GM19239 (cell line): ENCODE measurements at places on chromosomes 2 and 18.
A peak's percentile ranks its signal among the peaks of the same experiment; 100 is the strongest.

DNA sequence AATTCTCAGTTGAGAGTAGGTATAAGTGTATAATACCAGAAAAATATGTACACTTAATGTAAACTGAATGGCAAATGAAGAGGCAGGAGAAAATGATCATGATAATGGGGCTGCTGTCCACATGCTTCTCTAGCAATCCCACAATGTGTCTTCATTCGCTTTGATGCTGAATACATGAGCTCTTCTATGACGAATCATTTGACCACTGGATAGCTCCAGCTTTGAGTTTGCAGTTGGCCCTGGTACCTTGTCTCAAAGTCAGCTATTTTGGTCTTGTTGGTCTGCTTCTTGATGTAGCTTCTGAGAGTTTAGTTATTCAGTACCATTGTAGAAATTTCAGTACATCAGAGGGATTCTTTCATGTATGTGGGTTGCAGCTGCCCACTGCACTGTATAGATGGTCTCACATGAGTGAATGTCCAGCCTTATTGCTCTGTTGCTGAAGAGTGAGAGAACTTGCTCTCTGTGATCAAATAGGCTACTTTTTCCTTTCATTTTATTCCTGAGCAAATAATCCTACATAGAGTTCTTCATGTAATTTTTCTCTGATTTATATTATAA, 105.1 kb downstream of the TTC27 start:
- DNase-seq = no peak

GRCh38 chr2:109062859-109063700, 65.9 kb upstream of the SH3RF3 start:
- DNase-seq = no peak

GRCh38 chr2:23565814-23566213, 180.8 kb downstream of the KLHL29 start:
- no peak for DNase-seq

GRCh38 chr2:9423922-9424272, 443 bp downstream of the CPSF3 start:
- no peak for DNase-seq

DNA sequence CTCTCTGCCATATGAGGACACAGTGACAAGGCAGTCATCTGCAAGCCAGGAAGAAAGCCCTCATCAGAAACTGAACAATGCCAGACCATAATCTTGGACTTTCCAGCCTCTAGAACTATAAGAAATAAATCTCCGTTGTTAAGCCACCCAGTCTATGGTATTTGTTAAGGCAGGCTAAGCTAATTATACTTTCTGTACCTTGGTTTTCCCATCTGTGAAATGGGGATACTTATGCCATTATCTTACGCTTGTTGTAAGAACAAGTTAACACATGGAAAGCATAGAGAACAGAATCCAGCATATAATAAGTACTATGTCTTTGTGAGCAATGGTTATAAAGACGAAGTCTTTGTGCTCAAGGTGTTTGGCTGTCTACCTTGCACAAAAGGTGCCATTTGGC, 8.3 kb upstream of the ADD2 start:
- no peak for DNase-seq

GRCh38 chr2:54408288-54408687, 47.8 kb upstream of the SPTBN1 start:
- DNase-seq = no peak

- no peak for DNase-seq
Measured at GRCh38 chr2:122736279-122736678, 980.8 kb downstream of the TSN start.

DNA sequence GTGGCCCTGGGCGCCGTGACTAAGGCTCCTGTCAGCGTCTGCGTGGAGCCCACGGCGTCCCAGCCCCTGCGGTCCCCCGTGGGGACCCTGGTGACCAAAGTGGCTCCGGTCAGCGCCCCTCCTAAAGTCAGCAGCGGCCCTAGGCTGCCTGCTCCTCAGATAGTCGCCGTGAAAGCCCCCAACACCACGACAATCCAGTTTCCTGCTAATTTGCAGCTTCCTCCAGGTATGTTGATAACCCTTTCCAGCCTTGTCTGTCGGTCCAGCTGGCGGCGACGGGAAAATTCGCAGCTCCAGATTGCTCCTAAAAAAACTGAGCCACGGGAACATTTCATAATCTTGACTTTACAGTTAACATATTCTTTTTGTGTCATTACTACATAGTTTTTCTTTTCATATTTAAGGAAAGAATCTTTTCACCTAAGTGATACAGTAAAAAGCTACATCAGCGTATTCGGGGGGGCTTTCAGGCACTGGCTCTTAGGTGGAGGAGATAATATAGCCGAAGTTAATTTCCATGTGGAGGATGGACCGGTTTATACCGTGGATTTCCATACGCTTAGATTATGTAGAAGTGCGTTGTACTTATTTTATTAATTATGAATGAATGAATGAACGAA, 916 bp downstream of the TAF4B start:
- DNase-seq = no peak

GRCh38 chr2:144424559-144425240, 95.2 kb downstream of the ZEB2 start:
- no peak for DNase-seq

GRCh38 chr18:10519999-10520935, 5.6 kb upstream of the NAPG start:
- DNase-seq = peak; percentile 42
